GM18507 (cell line): ENCODE measurements at places on chromosomes 3 and 15.

DNA sequence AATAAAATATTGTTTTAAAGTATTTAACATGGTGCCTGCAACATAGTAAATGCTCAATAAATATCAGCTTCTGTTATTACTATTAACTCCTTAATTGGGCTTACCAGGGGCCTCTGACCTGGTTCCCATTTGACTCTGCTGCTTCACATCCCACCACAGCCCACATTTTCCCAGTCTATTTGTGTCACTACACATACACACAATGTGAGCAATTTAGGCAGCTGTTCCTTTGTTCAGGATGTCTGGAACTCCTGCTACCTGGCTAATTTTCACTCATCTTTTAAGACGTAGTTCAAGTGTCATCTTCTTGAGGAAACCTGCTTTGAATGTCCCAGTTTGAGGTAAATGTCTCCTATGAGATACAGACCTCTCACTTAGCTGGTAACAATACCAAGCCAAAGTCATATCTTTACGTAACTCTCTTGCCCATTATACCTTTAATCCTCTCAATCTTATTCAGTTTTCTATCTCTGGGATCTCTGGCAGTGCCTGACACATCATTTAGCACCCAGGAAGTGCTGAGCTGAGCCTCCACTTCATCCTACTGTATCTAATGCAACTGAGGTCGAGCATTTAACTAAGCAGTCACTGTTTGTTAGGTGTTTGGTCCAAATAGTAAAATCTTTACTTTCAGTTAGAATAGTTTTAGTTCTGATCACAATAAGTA lies 4.4 kb downstream of the TGFBR2 start:
- no peak for DNase-seq

DNA sequence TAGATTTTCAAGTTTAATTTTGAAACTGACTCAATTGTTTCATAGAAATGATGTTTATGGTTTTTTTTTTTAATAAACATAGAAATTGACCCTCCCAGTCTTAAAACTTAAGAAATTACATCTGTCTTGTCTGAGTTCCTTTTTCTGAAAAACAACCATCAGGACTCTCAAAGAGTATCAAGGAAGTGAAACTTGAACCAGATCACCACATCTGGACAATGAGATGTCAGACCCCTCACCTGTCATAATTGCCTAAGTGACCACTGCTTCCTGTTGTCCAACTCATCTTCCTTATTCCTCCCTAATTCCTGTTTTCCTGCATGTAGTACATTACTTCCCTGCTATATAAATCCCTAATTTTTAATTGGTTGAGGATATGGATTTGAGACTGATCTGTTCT lies 441.5 kb upstream of the ARHGEF26 start:
- DNase-seq = no peak

- DNase-seq = no peak
Measured at GRCh38 chr3:166283840-166284239, 446.6 kb upstream of the BCHE start.

- DNase-seq = no peak
Measured at GRCh38 chr15:33722673-33723015, 245.7 kb upstream of the CHRM5 start.

DNA sequence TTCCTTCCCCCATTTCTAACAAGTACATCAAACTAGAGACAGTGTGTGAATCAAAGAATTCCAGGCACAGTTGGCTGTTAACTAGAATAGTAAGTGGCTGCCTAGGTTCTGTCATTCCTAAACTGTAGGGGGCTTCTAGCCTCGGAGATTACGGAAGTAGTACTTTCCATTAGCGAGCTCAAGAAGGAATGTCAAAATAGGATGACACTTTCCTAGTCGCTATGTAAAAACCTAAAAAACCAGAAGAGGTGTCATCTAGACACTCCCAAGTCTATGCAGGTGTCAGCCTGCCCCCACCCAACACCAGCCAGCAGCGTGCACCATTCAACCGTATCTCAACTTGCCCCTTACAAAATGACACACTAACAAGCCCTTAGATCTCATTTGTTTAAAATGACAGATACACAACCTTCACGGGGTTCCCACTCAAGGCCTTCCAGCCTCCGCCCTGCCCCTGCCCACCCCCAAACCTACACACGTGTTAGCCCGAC lies 874 bp downstream of the INO80 start:
- DNase-seq = no peak

DNA sequence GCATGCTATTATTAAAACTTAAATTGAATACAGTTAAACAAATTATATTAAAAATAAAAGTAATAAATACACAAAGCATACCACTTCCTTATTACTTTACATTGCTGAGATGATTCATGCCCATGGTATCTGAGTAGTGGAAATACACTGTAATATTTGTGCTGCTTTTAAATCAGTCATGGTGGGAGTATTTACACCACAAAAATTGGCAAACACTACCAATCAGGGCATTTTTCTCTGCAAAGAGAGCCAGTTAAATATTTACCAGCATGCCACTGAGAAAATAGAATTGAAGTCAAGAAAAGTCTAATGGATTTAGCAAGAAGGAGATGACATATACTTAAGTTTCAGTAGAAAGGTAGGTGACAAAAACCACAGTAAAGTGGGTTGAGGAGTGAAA lies 19.6 kb downstream of the PPARG start:
- no peak for DNase-seq

DNA sequence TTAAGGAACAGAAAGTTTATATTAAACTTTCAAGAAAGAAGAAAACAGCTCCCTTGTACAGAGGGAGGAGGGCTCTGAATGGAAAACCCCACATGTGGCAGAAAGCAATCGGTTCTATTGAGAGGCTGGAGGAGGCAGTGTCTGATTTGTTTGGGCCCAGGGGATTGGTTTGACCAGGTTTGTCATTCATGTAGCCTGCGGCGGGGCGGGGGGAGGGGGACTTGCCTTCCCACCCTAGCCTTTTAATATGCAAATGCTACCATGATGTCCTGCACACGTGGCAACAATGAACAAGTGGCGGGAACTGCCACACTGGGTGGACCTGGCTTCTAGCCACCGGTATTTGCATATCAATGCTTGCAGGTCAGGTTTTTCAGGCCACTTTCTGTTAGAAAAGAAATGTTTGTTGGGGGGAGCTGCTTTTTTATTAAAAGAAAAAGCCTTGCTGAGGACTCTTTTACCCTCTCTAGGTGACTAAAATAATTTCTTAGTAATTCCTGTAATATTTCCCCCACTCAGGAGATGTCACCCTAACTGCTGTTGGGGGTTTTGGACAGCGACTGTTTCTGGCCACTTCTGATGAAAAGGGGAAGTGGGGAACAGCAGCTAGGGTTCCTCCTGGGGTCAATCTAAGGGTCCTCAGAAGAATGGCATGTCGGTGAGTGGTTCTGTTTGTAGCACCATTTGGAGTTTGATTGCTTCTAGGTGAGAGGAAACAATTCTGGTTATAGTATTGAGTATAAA lies 691.2 kb downstream of the TBL1XR1 start:
- DNase-seq = no peak

GRCh38 chr3:37183976-37184375 lies 9.6 kb upstream of the LRRFIP2 start:
- no peak for DNase-seq

GRCh38 chr3:105974381-105974780 lies 105.6 kb upstream of the CBLB start:
- DNase-seq = no peak

- no peak for DNase-seq
Measured at GRCh38 chr3:98962189-98962930, 60.9 kb upstream of the DCBLD2 start.

GRCh38 chr15:73389971-73390544 lies 21.3 kb upstream of the HCN4 start:
- no peak for DNase-seq

- DNase-seq = no peak
Measured at GRCh38 chr3:159472611-159473010, 516.0 kb upstream of the IL12A start.

DNA sequence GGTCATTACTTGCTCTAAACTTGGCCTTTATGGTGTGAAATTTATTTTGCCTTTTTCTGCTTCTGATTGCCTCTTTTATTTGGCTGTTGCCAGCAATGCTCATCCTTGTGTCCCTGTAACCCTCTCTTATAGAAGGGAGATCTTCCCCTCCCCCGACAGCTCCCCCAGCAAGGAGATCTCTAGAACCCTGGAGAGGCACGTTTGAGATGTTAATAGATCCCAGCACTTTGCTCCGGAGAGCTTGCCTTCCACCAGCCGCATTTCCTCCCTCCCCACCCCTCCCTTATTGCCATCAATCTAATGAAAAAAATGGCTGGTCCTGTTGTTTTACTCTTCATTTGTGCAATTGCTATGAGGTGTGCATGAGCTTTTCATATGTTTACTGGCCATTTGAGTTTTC lies 18.2 kb downstream of the TRIM71 start:
- no peak for DNase-seq
